ENCODE measurements at places on chromosomes 16 and 17. TPM values are rescaled to one million over a fixed set of nuclear protein-coding genes. Genes with fewer than 3 reads are reported as not detected.
A peak's percentile ranks its signal among the peaks of the same experiment; 100 is the strongest.

The NPIPA8 gene
- 4.9 TPM for total RNA-seq

The HOXB4 gene
- not detected for total RNA-seq

The ZNF423 gene
- total RNA-seq, result 7.3 TPM

The CENPX gene
- total RNA-seq, result 31.0 TPM

The TBC1D3 gene
- not detected for total RNA-seq

The TMED6 gene
- total RNA-seq, result not detected

- DNase-seq, result no peak
Observed at GRCh38 chr17:3974980-3975379, 10.7 kb upstream of the ATP2A3 start.

- DNase-seq, result peak; percentile 58
Observed at GRCh38 chr16:74862743-74863244, 88.2 kb upstream of the FA2H start.

DNA sequence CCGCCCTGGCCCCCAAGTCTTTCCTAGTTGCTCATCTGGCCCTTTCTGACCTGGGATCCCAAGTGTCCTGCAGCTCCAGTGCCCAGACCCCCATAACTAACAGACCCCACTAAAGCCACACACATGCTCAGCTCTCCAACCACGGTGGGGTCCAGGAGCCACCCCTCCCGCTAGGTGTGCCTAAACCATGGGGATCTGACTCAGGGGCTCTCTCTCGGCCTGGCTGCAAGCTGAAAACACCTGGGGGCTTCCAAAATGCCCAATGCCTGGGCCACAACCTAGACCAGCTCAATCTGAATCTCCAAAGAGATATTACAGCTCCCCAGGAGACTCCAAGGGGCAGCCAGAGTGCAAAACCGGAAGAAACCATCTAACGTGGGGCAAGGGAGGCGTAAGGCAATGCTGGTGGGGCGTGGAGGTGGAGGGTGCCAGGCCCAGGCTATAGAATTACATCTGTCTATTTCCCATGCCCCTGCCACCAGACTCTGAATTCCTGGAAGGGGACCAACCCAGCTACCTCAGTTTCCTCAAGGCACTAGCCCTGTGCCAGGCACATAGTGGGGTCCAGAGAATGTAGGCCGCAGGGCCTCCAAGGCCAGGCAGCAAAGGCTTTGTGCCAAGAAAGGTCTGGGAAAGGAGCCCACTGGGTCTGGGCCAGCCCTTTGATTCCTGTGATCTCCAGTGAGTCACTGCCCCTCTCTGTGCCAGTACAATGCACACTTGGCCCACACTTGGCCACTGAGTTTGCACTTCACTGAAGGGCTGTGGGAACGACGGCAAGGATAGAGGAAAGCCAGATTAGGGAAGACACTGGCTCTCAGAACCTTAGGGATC lies 3.3 kb downstream of the CD2BP2 start:
- DNase-seq, result peak; percentile 54

GRCh38 chr17:2435181-2435741 lies 34.4 kb upstream of the MNT start:
- no peak for DNase-seq

- no peak for DNase-seq
Observed at GRCh38 chr17:38871247-38872015, 1.6 kb downstream of the LASP1 start.
